SHP77 treated with DMSO at 0.1 percent for 48 hours (cell line): ENCODE measurements at places on chromosomes 2 and 18.

GRCh38 chr18:48179666-48180065, 229.5 kb downstream of the ZBTB7C start:
- no peak for DNase-seq

GRCh38 chr2:232876978-232877441, 6.9 kb downstream of the SNORC start:
- no peak for DNase-seq

DNA sequence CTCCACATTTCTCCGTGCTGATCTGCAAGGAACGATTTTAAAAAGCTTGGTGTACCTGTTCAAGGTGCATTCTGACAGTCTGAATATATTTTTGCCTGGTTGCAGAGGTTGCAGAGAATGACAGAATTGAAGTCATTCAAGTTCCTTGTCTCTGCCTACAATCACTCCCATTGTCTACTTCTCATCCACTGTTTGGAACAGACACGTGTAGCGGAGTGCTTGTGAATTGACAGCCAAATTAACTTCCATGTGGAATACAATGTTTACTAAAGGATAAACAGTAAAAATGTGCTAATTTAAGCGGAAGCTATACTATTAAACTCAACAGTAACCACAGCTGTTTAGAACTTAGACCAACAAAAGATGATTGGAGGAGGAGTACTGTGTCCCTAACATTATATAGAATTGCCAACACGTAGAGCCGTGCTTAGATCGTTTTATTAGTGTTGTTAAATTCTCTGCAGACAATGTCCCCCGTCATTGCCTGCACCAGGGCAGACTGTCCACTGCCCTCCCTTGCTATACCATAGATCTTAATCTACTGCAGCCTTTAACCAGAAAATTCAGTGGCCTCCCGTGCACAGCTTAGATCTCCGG, 87.3 kb upstream of the ZCCHC2 start:
- DNase-seq = no peak

- peak; percentile 15 for DNase-seq
These were observed 15.6 kb upstream of the RMND5A start for GRCh38 chr2:86704459-86704971.

- DNase-seq = no peak
These were observed 45.4 kb downstream of the TTN start for GRCh38 chr2:178761759-178762371.

DNA sequence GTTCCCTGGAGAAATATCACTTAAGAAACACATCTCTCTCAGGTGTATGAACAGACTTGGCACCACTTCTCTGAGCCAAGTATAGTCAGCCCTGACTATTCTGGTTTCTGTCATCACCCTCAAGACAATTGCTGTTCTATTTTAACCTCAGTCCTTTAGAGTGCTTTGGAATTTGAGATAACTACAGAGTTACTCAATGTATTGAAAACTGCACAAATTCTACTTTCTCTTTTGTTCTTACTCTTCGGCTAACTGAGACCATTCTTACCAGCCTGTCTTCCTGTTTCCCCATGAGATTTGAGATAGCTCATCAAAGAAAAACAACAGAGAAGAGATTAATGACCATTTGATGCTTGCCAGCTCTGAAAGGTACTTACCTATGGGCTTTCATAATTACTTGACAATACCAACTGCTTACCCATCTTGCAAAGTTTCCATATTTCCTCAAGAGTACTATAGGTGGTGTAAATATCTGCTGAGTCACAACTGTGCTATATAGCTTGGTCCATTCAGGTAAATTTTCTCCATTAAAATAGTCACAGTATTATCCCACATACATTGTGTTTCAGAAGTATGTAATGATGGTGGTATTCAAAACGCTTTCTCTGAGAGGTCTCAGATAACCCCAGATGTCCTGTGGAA, 467.5 kb upstream of the CHST9 start:
- DNase-seq = no peak

GRCh38 chr2:239425631-239426030, 24.8 kb upstream of the HDAC4 start:
- no peak for DNase-seq

DNA sequence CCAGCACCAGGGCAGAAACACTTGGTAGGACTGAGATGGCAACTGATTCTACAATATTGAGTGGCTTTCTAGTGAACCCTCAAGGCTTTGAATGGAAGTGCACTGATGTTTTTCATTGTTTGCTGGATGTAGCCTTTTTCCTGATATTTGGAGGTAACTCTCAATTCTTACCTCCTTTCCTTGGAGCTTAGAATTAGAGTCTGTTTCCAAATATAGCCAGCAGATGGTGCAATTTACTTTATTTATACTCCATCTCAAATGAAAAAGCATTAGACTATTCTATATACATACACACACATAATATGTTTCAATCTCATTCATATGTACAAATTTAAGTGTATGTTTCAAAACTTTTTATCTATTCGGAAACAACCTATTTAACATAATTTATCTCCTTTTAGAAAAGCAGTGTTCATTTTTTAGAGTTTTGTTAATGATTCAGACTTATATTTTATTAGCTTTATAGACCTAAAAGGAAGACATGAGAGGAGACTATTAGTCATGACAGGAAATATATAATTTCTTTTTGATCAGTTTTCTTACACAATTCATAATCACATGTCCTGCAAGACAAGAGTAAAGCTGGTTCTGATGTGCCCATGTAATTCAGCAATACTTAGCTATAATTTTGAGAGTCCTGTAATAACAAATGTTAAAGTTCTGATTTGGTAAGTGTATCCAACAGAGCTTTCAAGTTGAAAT, 124.8 kb downstream of the NUP35 start:
- DNase-seq = peak; percentile 10

- DNase-seq = peak; percentile 87
These were observed 515.7 kb upstream of the HS6ST1 start for GRCh38 chr2:128834207-128834879.

- DNase-seq = no peak
These were observed 74.6 kb downstream of the TTC27 start for GRCh38 chr2:32702303-32703064.

DNA sequence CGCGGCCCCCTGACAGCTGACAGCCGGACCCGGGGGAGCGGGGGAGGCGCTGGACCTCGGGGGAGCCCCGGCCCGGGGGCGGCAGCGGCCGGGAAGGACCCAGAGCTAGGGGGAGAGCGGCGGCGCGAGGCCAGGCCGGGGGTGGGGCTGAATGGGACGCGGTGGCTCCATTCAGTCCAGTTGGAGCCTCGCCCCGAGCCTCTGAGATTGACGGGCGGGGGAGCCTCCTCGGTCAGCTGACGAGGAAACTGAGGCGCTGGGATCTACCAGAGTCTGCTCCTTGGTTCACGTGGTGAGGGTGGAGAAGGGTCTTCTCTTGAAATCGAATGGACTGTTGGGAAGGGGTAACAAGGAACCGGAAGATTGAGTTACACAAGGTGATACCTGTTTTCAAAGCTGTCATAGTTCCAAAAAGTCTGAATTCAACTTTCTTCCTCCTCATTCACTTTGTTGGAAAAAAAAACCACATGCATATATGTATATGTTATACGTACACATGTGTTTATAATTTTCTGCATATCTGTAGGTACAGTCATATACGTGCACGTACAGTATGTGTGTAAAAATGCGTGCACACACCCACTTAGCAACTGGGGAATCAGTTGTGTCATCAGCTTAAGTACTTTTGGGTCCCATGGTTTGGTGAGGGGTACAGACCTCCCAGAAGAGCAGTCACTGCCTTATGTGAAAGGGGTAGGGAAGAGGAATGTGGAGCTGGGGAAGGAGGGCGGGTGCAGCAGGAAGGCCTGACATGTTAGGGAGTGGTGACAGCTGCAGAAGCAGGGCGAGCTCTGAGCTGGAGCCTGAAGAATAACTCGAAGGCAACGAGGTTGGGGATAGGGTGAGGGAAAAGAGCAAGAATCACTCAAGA, 628 bp downstream of the PPP1R7 start:
- DNase-seq = no peak

DNA sequence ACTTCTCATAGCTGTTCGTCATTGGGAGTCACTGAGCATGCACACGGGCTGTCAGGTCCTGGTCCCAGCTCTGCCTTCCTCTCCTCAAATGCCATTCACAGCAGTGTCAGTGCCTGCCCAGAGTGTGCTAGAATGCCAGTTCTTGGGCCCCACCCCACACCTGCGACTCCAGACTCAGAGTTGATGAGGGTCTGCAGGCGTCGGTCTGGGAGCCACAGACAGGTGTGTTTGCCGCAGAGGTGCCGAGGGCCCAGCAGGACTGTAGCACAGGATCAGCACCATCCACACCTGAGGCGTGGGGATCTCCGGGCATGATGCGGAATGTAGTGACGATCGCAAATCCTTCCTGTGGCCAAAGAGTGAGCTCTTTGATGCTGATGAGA, 56.5 kb downstream of the AGAP1 start:
- DNase-seq = no peak

DNA sequence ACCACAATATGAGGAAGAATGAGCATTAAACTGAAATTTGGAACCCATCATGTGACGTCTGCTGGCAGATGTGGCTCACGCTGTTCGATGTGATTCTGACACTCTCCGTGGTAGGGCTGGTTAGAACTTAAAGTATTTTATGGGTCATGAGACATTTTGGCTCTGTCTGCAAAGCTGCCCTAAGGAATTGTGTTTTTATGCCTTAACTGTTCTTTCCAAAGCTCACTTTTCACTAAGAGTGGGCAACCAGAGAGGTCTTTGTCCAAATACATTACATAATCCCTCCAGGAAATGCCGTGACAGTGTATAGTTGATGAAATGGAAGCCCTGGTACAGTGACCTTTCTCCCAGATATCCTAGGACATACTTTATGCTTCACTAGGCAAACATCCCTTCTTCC, 119.1 kb downstream of the AQP4 start:
- DNase-seq = no peak
